Brain pericyte (primary cell): ENCODE measurements at places on chromosomes 5 and 9.

DNA sequence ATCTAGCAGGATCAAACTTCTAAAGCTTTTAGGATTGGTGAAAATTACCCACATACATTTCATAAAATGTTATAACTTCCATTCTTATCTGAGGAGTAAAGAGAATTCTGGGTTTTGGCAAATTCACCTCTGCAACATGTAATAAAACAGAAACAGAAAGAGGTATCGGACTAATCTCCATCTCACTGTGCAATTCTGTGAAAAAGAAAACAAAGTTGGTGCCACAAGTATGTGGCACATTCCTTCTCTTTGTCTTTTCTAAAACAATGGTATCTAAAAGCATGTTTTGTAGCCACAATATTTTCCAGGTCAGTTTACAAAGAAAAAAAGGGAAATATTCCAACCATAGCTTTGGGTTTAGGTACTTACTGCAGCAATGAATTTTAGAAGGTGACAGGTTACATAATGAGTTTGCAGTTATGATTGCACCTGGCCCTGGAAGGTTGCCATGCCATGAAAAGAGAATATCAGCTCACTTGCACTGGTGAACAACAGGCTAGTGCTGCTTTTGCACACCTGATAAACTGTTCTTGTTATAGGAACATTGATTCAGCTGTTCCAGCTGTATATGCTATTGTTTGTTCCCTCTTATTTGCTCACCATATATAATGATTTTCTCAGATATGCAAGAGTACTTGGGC, 491.3 kb upstream of the MEF2C start:
- DNase-seq = no peak

DNA sequence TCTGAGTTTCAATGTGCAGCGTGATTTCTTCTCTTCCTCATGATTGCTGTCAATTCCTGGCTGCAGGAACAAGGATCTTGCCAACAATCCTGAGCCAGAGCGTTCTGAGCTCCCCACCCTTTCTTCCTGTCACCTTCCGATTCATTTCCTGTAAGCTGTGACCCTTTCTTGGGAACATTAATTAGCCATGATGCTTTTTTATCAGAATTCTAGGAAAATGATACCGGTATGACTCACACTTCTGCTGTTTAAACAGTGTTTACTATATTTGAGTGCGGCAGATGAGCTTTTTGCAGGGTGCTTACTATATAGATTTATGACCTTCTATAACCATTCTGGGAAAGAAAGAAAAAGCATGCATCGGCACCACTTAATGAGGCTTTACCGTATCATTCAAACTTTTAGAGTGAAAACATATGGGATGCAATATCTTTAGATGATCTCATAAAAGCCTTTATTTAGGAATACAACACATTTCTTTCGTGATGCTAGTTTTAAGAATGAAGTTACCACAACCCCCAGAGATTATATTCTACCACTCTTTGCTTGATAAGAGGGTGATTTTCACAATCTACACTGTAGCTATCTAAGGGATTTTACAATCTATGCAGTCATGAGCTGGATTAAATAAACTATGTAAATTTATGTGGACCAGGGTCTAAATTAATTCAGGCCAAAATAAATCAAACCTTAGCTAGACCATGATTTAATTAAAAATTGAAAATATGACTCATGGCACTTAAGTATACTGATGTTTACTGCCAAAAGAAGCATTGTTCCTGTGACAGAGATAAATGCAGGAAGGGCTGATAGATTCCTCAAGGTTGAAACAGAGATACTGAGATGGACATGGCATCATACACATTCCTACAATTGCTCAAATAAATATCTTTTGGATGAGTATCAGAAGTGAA, 38.0 kb upstream of the OSMR start:
- no peak for DNase-seq

- no peak for DNase-seq
These were observed 10.0 kb upstream of the CAST start for GRCh38 chr5:96651948-96652753.

GRCh38 chr5:120345947-120346346, 118.2 kb upstream of the PRR16 start:
- no peak for DNase-seq

GRCh38 chr5:154370813-154371212, 75.0 kb upstream of the SAP30L start:
- DNase-seq = no peak

GRCh38 chr9:69371001-69371400, 46.0 kb downstream of the ENTREP1 start:
- DNase-seq = no peak

DNA sequence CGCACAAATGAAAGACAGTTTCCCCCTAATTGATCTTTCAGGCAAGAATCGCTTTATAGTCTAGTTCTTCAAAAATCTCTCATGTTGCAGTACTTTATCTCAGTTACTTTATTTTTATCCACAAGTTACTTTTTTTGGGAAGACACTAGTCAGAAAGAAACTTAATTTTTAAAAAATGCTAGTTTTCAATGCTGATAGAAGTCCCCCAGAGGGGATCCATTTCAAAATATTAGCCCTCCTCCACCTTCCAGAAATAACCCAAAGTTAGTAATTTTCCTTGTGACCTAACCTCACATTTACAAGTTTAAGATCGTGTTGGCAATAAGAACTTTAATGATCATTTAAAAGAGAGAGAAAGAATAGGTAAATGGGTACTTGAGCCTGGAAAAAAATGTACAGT, 11.0 kb downstream of the C1QTNF3 start:
- no peak for DNase-seq

DNA sequence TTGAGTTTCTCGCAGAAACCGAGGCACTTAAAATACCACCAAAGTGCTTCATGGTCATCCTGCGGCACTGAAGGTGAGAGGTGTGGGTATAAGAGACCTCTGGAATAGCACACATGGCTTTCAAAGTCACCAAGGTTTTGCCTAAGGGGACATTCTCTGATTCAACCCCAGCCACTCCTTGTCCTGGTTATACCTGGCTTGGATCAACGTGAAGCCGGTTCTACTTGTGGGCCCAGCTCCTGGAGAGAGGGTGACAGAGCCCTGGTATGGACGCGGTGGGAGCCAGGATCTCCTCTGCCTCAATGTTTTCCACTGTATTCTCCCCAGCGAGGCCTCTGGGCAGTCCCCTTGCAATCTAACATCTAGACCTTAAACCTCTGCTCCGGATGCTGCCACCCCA, 132.0 kb downstream of the FSTL4 start:
- no peak for DNase-seq

- DNase-seq = no peak
These were observed 82.3 kb upstream of the SIMC1 start for GRCh38 chr5:176155922-176156359.

- no peak for DNase-seq
These were observed 108.6 kb upstream of the CDH6 start for GRCh38 chr5:31084871-31085270.

- no peak for DNase-seq
These were observed 3.4 kb downstream of the RPL37 start for GRCh38 chr5:40831346-40832210.

- no peak for DNase-seq
These were observed 77.2 kb downstream of the MRPS30 start for GRCh38 chr5:44885903-44886302.

- no peak for DNase-seq
These were observed 34.9 kb upstream of the B4GALT1 start for GRCh38 chr9:33202018-33202417.

DNA sequence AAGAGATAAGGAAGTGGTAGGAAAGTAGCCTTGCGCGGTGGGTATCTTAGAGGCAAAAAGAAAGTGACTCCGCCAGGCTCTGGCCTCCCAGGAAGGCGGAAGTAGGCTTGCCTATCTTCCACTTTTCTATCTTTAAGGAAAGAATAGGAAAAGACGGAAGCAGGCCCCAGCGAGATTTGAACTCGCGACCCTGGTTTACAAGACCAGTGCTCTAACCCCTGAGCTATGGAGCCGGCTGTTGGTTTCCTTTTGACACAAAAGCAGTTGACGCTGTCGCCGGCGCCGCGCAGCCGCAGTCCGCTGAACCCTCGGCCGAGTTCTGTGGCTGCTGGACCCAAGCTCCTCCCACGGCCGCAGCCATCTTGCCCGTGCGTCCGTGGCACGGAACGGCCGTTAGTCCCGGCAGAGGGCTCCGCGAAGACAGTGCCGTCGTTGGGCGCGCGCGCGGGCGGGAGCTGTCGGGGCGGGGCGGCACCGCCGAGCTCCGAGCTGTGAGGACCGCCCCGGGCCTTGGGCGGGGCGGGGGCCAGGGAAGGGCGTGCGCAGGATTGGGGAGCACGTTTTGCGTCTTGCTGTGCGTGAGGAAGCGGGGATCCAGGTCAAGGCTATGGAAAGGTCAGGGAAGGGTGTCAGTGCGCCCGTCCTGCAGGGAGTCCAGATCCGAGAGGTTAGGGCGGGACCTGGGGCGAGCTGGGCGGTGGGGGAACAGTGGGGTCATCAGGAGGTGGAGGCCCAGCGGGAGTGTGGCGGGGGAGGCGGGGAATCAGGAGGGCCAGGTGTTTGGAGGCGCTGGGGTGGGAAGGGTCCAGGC, 13.3 kb downstream of the TRIM7 start:
- peak; percentile 93 for DNase-seq

- DNase-seq = no peak
These were observed 118.1 kb downstream of the NR2F1-AS1 start for GRCh38 chr5:93462916-93463315.
